CD4-positive, alpha-beta memory T cell (primary cell): ENCODE measurements at places on chromosomes 16 and 17. TPM values are rescaled to one million over a fixed set of nuclear protein-coding genes. Genes with fewer than 3 reads are reported as not detected.

Gene PRR15L
- 0.11 TPM for polyA plus RNA-seq

Gene ZNF652
- polyA plus RNA-seq: 28.4 TPM

Gene P2RX5
- polyA plus RNA-seq: 18.8 TPM

Gene TBC1D3G
- not detected for polyA plus RNA-seq

Gene MAF
- 4.7 TPM for polyA plus RNA-seq

Gene KCNAB3
- 0.53 TPM for polyA plus RNA-seq

Gene TBX6
- not detected for polyA plus RNA-seq

Gene MYO1C
- polyA plus RNA-seq: 6.3 TPM

GRCh38 chr17:41633556-41634199 lies 9.3 kb upstream of the KRT17 start:
- DNase-seq: no peak
- no peak overlapping the region for H3K4me3 ChIP-seq
- no peak overlapping the region for H3K27ac ChIP-seq
- no peaks in the 10 kb centered on the region for H3K4me1 ChIP-seq
- no peaks in the 10 kb centered on the region for H3K27me3 ChIP-seq
- H3K36me3 ChIP-seq: no peaks in the 10 kb centered on the region

GRCh38 chr16:85627526-85628264 lies 14.6 kb downstream of the GSE1 start:
- no peak for DNase-seq
- no peak overlapping the region for H3K4me3 ChIP-seq
- no peak overlapping the region for H3K27ac ChIP-seq
- H3K27me3 ChIP-seq: no peaks in the 10 kb centered on the region
- no peaks in the 10 kb centered on the region for H3K36me3 ChIP-seq

DNA sequence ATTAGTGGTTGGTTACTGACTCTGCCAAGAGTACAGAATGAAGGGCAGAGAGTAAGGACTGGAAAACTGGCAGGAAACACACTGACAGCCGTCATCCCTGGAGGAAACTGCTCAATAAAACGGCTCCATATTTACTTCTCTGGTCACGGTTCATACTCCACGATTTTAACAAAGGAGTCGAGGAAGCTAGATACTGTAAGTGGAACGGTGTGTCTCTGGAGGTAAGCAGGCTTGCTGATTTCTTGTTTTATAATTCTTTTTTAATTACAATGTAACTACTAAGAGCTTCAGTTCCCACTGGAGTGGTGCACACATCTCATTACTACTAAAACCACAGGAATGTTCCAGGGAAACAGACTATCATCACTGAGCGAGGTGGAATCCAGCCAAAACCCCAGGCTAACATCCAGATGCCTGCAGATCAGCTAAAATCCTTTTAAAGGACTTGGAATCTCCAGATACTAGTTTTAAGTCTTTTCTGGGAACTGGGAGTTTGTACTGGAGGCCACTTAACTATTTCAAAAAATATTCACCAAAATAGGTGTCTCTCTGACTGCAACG lies 17.8 kb downstream of the SERPINF1 start:
- no peaks in the 10 kb centered on the region for H3K4me1 ChIP-seq
- no peak for DNase-seq
- H3K36me3 ChIP-seq: peaks cover 20% of the 10 kb centered on the region
- H3K27ac ChIP-seq: no peak overlapping the region

DNA sequence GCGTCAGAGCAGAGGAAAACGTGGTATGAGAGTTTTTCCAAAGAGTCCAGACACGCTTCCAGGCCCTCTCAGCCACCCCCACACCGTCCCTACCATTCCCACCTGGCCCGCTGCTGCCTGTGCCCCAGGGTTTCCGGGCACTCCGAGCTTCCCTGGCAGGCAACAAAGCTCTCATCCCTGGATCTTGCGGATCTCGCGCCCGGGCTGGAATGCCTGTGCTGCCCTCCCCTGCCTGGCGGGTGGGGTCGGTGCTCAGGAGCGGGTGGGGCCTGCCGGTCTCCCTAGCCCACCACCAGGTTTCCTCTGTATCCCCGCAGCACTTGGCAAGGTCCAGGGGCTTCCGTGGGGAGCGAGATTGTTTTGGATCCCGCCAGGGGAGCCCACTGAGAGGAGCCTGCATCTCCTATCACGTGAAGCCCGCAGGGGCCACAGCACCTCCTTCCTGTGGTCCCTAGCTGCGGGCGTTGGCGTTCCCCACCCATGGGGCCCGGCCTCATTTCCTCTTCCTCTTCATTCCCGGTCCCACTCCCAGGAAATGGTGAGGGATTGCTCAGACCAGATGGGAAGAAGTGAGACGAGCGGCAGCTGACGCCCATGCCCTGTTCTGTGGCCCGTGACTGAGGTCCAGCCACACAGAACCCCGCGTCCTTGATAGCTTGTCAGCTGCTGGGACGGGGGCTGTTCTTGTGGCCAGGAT lies 11.0 kb downstream of the TBC1D24 start:
- H3K27ac ChIP-seq: no peak overlapping the region
- no peak for DNase-seq
- H3K36me3 ChIP-seq: no peaks in the 10 kb centered on the region

GRCh38 chr17:30336369-30337171 lies 2.7 kb upstream of the TMIGD1 start:
- peaks cover 24% of the 10 kb centered on the region for H3K4me1 ChIP-seq
- DNase-seq: peak; percentile 76
- no peaks in the 10 kb centered on the region for H3K27me3 ChIP-seq

- H3K4me3 ChIP-seq: no peak overlapping the region
- no peaks in the 10 kb centered on the region for H3K36me3 ChIP-seq
- H3K4me1 ChIP-seq: no peaks in the 10 kb centered on the region
- no peaks in the 10 kb centered on the region for H3K27me3 ChIP-seq
- no peak overlapping the region for H3K27ac ChIP-seq
- DNase-seq: no peak
Measured at GRCh38 chr17:83135692-83136091, 56.3 kb downstream of the METRNL start.

GRCh38 chr17:6823011-6823442 lies 8.5 kb downstream of the TEKT1 start:
- no peaks in the 10 kb centered on the region for H3K27me3 ChIP-seq
- no peak overlapping the region for H3K4me3 ChIP-seq
- no peaks in the 10 kb centered on the region for H3K36me3 ChIP-seq
- no peak overlapping the region for H3K27ac ChIP-seq
- no peak for DNase-seq
